ENCODE measurements at places on chromosomes 11 and 22.

DNA sequence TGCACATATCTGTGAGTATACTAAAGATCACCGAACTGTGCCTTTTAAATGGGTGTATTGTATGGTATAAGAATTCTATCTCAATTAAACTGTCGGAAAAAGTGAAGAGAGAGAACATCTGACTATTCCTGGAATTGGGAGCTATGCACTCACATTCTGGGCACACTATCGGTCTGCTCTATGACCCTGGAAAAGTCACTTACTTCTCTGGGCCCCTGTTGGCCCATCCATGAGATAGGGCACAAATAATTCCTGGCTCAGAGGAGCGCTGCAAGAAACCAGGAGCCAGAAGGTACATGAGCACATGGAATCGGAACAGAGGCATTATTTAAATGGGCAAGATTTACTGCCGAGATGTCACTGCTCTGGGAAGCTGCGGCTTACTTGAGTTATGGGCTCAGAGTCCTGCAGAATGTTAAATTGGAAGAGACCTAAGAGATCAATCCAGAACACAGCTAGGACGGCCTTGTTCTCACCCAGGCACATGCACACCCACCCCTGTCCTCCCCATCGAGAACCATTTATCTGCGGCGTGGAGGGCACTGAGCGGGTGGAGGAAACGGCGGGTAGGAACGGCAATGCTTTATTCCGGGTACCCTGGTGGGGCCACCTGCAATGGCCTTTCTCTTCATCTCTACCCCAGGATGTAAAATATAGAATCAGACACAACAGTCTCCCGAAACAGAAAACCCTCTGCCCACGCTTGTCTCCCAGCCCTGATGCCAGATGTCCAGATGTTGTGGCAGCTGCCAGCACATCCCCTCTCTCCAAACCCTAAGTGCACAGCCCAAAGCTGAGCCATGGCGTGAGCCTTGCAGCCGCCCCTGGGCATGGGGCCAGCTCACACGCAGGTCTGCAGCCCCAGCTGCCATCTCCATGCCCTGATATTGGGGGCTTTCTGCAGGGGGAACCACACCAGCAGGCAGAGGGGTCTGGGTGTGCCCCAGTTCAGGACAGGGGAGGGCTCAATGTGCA lies 142.4 kb downstream of the DSCAML1 start:
- DNase-seq: no peak

GRCh38 chr11:36492724-36493304 lies 17.3 kb downstream of the TRAF6 start:
- peak; percentile 76 for DNase-seq

GRCh38 chr11:36165621-36166397 lies 123.4 kb downstream of the COMMD9 start:
- DNase-seq: peak; percentile 58

DNA sequence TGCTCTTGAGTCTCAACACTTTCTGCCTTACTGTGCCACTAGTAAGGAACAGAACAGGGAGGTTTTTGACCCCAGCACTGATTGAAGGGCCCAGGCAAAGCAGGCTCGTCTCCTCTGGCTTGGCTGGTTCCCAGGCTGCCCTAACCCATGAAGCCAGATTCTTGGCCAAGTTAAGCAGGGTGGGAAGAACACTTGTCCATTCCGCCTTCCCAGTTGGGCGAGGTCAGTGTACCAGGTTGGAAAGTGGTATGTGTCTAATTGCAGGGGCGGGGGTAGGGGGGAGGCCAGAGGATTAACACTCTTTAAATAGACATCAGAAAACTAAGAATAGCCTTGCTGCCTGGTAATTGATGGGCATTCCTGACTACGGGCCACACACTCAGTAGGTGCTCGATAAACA lies 14.4 kb downstream of the TIMP3 start:
- no peak for DNase-seq

DNA sequence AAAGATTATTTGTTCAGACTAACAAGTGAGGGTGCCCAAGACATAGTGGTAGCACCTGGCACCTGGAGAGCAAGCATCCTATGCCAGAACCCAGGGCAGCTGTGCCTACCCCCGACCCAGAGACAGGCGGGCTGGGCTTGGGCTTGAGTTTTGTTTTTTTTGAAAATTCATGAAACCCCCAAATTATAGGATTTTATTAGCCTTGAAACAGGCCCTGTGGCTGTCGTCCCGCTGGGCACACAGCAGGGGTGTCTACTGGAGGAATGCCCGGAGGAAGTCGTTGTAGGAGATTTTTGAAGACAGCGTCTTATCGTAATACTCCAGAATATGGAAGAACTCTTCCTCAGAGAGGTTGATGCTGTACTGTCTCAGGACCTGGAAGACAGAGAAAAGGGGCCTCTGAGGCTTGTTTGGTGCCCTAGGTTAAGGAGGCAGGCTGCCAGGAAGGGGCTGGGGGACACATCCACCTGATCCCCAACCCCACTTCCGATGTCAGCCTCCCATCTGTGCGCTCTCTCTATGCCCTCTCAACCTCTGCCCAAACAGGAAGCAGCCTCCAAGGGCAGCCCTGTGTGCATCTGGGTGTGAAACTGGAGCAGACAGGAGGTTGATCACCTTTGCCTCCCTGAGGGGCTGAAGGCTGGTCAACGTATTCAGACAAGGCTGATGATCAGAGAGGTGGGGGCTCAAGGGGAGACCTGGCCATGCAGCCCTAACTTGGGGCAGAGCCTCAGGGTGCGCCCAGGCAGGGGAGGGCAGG lies 117.0 kb downstream of the MPPED1 start:
- peak; percentile 17 for DNase-seq

DNA sequence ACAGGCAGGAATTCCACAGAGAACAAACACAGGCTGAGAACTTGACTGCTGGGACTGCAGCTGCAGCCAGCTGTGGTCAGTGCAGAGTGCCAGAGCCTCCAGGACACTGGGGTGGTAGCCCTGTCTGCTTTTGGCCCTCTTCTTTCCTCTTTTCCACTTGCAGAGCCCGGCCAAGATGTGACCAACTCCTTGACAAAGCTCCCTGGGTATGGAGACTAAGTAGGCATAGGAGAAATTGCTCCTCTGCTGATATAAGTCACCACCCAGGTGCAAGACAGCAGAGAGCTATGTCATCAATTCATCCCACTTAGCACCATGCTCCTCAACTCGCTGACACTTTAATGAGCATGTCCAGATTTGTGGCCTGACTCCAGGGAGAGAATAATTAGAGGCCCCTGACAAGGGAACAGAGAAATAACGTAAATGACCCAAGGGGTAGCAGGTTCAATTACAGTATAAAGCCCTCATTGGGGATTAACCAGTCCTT lies 369.4 kb upstream of the B3GAT1 start:
- DNase-seq: peak; percentile 39

GRCh38 chr22:27883656-27884350 lies 35.3 kb downstream of the PITPNB start:
- DNase-seq: no peak

DNA sequence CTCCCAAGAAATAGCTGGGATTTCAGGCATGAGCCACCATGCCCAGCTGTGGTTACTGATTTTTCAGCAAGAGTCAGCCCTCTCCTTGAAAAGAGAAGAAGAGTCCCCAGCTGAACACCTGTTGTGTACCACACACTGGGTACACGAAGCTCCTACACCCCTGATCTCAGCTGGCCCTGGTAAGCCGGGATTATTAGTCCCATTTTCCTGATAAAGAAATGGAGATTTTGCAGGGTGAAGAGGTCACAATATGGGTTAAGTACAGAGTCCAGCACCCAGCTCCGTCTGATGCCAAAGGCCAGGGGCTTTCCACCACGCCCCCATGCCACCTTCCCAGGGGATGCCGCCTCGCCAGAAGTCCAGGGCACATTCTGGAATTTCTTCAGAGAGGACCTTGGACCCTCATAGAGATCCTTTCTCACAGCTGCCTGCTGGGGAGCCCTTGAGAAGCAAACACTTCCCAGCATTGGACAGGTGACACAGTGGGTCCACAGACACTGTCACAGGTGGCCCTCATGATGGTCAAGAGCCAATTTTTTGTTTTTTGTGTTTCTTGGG lies 19.8 kb upstream of the HMOX1 start:
- no peak for DNase-seq

GRCh38 chr11:45560155-45560912 lies 105.1 kb downstream of the CHST1 start:
- DNase-seq: peak; percentile 33

DNA sequence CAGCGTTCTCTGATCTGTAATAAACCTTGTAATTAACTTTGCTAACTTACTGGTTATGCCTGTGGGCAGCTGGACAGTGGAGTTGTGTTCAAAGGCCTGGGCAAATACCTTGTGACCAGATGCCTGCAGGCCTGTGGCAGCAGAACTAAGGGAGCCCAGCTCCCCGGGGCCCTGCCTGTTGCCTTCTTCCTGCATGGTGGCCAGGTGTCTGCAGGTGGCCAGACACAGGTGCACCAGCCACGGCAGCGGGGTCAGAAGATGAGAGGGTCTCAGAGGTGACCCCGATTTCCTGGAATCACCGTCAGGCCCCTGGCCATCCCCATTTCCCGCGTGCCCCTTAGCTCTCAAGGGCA lies 127.2 kb downstream of the OSBP2 start:
- no peak for DNase-seq

GRCh38 chr22:40529821-40530220 lies 106.7 kb downstream of the MRTFA start:
- DNase-seq: no peak

- peak; percentile 68 for DNase-seq
These were observed 162.8 kb downstream of the ST3GAL4 start for GRCh38 chr11:126518071-126518971.

GRCh38 chr11:114959953-114960505 lies 281.7 kb downstream of the NXPE2 start:
- no peak for DNase-seq

DNA sequence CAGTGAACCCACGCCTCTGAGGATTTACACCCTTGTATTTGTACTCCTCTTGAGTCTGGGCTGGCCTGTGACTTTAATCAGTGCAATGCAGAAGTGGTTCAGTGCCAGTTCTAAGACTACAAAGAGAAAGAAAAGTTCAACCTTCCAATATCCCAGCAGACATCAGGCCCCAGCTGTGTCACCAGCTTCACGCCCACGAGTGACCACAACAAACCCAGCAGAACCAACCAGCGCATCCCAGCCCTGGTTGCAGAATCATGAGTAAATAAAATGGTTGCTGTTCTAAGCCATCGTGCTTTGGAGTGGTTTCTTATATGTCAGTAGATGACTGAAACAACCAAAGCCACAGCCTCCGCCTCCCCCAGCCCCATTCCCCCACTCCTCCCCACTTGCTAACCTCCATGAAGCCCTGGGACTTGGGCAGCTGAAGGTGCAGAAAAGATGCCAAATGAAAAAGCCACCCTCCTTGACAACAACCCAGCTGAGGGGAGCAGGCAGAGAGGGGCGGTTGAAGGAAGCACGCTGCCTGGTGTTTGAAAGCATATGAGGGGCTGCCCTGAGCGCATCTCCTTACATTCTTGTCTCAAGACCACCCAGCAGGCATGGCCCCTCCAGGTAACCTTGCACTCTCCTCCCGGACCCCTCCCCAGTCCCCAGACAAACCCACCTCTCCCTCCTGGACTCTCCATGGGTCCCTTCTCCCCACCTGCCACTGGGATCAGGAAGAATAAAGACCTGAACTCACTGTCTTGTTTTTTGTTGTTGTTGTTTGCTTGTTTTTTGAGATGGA lies 20.9 kb downstream of the TSKU start:
- no peak for DNase-seq

- peak; percentile 46 for DNase-seq
These were observed 122.7 kb upstream of the GUCY1A2 start for GRCh38 chr11:107140983-107141382.

DNA sequence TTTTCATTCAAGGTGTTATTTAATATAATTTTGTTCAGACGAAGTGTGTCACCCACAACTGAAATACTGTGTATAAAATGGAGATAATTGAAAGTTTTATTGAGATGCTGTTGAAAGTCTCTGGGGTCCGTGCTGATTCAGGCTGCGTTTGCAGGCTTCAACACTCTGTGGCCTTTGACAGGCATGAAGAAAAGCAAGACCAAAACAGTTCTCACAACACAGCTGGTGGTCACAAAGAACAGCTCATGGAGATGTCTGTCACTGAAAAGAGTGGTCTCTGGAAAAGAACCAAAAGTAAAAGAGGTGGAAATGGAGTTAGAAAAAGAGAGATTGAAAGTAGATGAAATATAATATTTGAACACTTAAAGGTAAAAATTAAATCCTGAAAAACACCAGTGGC lies 9.8 kb upstream of the MPPED2 start:
- peak; percentile 44 for DNase-seq

- peak; percentile 82 for DNase-seq
These were observed 5.7 kb downstream of the ZFTA start for GRCh38 chr11:63762654-63763495.

DNA sequence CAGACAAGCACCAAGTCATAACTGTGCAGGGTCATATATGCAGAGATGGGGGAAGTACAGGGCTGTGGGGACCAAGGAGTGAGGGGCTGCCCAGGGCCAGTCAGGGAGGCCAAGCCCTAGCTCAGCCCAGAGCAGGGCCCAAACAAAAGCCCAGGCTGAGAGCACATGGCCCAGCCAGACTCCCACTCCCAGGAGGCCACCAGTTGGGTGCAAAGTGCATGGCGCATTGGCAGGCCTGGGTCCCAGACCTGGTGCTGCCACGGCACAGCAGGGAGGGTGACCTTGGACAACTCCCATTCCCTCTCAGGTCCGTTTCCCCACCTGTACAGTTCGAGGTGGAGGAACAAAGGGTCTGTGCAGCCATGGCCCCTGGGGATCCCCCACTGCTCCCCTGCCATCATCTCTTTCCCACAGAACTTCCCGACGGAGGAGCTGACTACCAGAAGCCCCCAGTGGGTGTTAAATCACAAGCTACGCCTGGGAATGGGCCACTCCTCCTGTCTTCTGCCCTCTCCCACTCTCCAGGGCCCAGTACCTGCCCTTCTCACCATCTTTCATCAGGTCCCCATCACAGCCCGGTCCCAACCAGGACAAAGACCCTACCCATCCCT lies 608 bp downstream of the NIPSNAP1 start:
- DNase-seq: peak; percentile 64

DNA sequence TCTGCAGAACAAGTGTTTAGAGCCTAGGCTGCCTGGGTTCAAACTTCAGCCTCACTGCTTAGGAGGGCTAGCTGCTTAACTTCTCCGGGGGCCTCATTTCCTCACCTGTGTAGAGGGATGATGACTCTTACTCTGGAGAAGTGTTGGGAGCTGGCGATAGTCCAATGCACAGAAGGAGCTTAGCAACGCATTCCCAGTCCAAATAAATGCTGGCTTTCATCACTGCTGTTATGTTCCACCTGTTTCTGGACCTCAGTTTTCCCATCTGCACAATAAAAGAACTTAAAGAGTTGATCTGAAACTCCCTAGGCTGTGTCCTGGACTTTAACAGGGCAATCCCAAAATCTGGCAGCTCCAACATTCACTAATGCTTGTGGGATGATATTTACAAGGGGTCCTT lies 337.8 kb downstream of the MIAT start:
- DNase-seq: peak; percentile 17

- no peak for DNase-seq
These were observed 7.8 kb upstream of the TMEM216 start for GRCh38 chr11:61384271-61385242.
